ENCODE measurements at places on chromosomes 3 and 15.

- DNase-seq = peak; percentile 43
Measured at GRCh38 chr3:152474585-152474984, 205.9 kb downstream of the MBNL1 start.

GRCh38 chr15:95266451-95267061 is 1035.2 kb downstream of the MCTP2 start:
- no peak for DNase-seq

DNA sequence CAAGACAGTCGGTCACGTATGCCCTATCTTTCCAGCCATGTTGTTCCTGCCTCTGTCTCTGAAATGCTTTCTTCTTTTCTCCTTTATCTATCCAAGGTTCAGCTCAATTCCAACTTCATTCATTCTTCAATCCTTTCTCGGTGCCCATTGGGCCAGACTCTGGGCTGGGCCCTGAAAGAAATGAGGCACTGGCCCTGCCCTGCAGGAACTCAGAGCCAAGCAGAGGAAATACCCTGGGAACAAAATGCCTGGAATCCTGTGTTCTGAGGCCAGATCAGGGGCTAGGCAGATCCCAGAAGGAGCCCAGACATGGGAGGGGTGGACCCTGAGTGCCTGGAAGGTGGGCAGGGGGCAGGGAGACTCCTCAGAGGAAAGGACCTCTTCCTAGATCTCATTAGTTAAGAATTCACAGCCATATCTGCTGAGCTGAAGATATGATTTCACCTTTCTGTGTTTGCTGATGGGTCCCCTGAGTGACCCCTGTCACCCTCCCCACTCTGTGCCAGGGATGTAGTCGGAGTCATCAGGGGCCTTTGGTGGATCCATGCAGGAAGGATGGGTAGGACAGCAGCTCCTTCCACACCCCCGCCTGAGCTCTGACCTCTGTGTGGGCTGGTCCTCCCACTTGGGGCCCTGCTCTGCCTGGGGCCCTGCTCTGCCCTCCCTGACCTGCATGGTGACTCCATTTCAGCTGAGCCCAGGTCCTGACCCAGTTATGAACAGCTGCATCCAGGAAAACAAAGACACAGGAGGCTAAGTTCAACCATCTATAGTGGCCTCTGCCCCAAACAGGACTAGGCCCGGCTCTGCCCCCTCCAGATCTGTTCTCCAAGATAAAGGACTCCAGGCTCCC is 5.3 kb upstream of the DAPK2 start:
- no peak for DNase-seq

DNA sequence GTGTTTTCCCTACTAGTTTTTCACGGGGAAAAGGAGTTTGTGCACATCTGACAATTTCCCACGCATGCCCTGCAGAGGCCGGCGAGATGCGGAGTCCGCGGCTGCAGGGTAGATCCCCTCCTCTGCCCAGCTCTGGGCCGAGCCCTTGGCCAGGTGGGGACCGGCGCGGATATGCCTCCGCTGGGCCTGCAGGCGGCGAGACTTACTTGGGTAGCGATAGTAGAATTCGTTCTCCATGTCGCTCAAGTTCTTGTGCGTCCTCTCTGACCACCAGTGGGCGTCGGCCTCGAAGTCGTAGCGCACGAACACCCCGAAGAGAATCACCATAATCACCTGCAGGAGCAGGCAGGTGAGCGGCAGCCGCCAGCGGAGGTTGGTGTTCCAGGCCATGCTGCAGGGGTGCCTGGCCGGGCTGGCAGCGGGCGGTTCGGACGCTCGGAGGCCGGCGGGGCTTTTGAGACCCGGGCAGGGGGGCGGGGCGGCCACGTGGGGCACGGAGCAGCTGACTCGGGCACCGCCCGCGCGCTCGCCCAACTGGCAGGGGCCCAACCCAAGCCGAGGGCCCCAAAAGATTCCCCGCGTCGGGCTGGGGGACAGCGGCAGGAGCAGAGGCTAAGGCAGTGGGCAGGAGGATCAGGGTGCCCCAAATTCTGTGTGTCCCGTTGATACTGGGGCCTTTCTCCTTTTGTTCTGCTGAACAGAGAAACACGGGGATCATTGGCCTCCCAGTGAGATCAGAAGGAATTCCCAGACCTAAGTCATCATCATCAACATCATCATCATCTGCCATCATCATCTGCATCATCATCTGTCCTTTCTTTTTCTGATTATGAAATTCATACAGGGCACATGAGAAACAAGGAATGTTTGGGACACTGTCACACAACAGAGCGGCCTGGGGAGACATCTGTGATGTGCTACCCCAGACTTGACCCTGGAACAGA is at the start of gene RHCG:
RHCG (minus strand) TSS at position 429 of the 944 bp plus-strand sequence; CDS start at position 390, 39 bp downstream.
- DNase-seq = no peak

GRCh38 chr3:20622304-20622703 is 436.3 kb upstream of the SGO1 start:
- DNase-seq = peak; percentile 45

DNA sequence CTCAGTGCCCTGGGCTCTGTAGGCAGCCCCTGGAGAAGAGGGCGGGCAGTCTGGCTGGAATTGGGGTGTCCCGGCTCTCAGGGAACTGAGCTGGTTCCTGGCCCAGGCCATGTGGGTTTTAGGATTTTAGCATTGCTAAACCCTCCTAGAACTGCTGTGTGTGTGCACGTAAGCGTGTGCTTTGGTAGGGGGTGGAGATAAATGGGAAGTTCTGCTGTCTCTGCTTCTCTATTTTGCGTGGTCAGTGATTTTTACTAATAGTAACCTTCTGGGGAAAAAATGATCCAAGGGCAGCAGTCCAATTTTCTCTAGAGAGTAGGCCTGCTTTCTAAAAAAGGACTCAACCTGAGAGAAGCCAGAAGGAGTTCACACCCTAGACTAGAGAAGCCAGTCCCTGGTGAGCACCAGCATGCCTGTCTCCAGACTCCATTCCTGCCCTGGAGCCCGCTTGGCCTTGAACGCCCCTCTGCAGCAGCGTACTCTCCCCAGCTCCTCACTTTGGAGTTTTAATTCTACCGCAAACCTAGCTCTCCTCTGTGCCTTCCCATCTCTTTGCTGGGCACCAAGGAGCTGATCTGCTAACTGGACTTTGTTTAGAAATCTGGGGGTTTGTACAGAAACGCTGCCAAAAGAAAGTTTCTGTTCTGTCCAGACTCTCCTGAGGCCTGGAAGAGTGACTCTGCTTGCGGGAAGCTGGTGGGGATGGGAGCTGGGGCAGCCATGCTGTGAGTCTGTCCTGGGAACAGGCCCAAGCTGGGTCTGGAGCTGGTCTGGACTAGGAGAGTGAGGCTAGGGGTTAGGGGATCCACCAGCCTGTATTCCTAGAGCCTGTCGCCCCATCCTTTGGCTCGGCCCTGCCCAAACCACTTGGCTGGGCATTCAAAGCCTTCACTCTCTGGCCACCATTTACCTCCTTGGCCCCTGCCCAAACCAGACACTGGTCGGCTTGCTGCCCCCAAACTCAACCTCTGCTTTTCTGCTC is 19.7 kb downstream of the CORO2B start:
- no peak for DNase-seq

DNA sequence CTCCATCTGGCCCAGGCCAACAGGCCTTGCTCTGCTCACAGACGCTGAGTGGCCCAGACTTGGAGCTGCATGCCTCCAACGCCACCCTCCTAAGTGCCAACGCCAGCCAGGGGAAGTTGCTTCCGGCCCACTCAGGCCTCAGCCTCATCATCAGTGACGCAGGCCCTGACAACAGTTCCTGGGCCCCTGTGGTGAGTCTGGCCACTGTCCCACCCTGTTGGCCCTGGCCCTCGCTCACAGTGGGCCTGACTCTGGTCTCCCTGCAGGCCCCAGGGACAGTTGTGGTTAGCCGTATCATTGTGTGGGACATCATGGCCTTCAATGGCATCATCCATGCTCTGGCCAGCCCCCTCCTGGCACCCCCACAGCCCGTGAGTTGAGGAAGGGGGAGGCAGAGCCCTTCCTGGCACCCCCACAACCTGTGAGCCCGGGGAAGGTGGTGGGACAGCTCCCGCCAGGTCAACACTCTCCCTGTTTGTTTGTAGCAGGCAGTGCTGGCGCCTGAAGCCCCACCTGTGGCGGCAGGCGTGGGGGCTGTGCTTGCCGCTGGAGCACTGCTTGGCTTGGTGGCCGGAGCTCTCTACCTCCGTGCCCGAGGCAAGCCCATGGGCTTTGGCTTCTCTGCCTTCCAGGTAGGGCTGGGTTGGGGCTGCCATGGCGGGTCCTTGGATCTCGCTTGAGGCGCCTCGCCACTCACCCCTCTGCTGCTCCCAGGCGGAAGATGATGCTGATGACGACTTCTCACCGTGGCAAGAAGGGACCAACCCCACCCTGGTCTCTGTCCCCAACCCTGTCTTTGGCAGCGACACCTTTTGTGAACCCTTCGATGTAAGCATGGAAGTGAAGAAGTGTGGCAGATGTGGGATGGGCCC is 10.0 kb downstream of the NT5DC2 start:
- no peak for DNase-seq

GRCh38 chr3:121626495-121626894 is 33.3 kb downstream of the FBXO40 start:
- DNase-seq = no peak

GRCh38 chr15:33125894-33126537 is 68.5 kb downstream of the FMN1 start:
- no peak for DNase-seq

DNA sequence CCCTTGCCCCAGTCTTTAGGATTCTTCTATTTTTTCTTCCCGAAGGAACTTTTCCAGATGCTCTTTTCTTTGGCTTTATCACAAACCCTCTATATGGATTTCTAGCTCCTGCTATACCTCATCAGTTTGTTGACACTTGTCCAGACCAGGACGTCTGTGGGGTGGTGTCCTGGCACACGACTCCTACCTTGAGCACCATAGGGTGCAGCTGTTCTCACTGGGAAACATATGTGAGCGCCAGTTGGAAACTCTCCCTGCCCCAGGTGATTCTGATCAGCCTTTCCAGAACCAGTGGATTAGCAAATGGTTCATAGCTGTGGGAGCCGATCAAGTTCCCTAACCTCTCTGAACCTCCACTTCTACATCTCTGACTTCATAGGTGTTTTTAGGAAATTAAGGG is 40.6 kb upstream of the USP3 start:
- DNase-seq = no peak

DNA sequence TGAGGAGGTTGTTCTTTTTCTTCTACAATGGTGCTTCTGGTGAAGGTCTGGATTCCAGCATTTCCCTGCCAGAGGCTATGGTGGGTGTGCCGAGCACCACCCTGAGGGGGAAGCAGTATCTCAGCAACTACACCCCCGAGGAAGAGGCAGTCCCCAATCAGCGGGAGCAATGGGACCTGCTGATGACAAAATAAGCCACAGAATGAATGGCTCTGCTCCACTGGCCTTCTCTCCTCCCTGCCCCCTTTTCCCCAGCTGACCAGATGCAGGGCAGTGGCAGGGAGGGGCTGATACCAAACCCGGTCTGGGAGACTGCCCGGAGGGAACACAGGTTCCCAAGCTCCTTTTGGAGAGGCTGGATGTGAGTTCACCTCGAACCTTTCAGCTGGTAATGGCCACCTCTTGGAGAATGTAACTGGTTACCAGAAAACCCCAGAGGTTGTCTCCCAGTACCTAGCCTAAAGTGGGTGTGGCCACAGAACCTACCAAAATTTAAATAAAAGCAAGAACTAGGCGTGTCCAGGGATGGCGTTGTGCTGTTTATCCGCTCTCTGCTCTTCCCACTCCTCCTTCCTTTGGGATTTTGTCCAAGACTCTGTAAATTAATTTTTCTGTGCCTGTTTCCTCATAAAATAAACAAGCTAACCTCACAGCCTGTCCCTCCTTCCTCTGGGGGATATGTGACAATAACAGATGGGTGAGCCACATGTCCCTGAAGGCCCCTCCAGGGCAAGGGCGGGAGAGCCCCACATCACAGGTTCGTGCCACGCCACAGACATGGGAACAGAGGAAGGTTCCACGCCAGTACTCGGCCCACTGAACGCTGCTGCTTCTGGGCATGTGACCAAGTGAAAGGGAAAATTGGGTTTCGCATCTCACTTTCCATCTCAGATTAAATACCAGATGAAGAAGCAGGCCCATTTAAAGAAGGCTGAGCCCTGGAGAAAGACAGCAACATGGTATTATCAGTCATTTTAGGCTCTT is 35.1 kb upstream of the SPTBN5 start:
- no peak for DNase-seq

- no peak for DNase-seq
Measured at GRCh38 chr3:52291508-52292181, 4.0 kb downstream of the GLYCTK start.

DNA sequence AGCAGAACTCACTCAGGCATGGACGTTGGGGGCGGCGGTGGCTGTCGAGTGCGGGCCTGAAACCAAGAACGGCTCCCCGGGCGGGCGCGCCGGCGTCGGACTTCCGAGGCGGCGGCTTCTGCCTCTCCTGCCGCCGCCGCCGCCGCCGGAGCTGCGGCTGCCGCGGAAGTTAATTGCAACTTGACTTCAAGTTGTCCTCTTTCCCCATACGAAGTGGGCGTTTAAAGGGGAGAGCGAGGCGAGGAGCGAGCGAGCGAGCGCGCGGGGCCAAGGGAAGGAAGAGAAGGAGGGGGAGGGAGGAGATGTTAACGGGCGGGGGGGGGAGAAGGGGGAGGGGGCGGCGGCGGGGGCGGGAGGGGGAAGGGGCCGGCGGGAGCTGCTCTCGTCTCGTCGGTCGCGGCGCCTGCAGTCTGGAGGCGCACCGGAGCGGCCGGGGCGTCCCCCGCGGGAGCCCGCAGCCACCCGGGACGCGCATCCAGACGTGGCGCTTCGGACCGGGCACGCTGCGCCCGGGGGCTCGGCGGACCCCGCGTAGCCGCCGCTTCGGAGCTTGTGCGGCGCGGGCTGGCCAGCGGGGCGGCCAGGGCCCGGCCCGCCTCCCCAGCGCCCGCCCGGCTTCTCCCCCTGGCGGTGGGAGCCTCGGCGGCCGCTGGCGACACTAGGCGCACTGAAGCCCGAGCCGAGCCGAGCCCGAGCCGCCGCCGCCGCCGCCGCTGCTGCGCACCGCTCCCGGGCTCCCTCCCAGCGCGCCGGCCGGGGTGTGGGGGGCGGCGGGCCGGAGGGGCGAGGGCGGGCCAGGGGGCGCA is 19.7 kb upstream of the SATB1 start:
- DNase-seq = no peak

- DNase-seq = no peak
Measured at GRCh38 chr15:41881550-41881919, 12.3 kb downstream of the SPTBN5 start.

DNA sequence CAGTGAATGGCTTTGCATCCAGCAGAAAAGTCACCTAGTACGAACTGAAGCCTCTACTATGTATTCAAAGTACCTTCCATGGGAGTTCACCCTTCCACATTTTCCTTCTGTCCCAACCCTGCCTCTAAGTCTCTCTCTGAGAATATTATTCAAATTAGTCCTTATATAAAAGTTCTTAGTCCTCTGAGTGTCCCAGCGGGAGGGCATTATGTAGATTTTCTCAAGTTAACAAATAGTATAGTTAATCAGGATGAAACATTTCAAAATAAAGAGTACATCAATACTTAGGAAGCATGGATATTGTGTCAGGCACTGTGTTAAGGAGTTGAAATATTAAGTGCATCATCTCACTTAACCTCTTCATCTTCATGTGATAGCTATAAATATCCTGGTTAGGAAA is 223.3 kb downstream of the CPNE4 start:
- no peak for DNase-seq

DNA sequence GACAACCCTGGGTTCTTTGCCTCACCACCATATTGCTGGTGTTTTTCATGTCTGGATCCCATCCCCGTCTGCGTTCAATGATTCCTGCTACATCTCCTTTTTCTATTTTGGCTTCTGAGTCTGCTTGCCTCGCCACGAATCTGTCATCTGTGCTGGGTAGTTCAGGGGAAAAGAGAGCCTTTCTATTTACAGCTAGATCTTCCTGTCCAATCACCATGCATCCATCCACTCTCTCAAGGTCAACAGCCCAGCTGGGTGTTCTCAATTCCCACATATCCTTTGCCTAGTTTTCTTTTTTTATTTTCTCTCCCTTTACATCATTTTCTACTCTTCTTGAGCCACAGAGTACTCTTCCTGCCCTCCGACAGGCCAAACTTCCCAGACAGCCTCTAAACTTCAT is 104.8 kb upstream of the RAD18 start:
- DNase-seq = no peak

All from fibroblast of skin of left biceps (primary cell).